ENCODE measurements at places on chromosomes 16 and 17.

GRCh38 chr17:8053600-8053999, 14.7 kb downstream of the ALOX15B start:
- no peak for DNase-seq

DNA sequence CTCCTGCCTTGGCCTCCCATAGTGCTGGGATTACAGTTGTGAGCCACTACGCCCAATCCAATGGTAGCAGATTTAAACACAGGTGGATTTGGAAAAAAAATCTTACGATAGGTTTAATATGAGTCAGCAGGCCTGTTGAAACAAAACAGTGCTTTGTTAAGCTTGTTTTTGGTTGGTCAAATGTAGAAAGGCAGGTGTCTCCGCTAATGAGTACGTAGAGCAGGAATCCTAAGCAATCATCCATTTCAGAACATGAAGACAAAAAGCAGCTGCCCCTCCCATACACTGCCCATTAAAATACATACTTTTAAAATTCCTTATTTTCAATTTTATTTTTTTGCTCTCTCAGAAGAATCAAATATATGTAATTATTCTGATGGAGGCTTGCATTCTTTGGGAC, 1.9 kb upstream of the WWOX start:
- no peak for DNase-seq

DNA sequence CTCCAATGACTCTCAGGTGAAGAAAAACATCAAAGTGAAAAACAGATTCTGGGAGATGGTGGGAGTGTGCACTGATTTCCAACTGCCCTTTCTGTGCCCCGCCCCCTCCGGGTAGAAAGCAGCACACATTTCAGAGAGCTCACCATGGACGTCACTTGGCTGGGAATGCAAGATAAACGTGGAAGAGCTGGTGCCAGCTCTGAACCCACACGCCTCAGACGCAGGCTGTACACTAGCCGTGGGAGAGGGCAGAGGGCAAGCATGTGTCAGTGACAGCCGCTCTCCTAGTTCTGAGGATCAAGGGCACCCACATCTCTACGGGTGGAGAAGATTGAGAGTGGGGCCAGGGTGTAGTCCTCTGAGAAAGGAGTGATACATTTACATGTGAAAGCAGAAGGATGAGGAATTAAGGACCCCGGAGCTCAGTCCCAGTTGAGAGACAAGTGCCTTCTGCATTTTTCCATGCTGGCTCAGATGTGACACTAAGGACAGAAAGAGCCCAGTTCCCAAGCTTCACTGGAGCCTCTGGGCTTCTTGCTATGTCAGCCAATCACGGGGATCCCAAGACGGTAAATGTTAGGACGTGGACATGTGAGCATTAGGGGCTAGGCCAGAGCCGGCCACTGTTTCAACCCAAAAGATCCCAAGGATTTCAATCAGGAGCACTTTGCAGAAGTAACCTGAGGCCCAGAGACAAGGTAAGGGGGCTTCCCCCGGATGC, 101.3 kb downstream of the ZFHX3 start:
- no peak for DNase-seq

- peak; percentile 47 for DNase-seq
These were observed 717 bp upstream of the CNP start for GRCh38 chr17:41965694-41966462.

All from fibroblast of gingiva (primary cell).